Uterine smooth muscle cell (primary cell): ENCODE measurements at places on chromosomes 11 and 22. TPM values are rescaled to one million over a fixed set of nuclear protein-coding genes. Genes with fewer than 3 reads are reported as not detected.

SART1 gene
- 66.6 and 68.2 TPM in 2 replicates for total RNA-seq

TPBGL gene
- 0.11 TPM in 1 of 2 replicates, not detected in the other for total RNA-seq

MMP27 gene
- not detected in 2 replicates for total RNA-seq

NLRX1 gene
- 9.6 and 15.2 TPM in 2 replicates for total RNA-seq

SLC22A9 gene
- not detected in 2 replicates for total RNA-seq

NRGN gene
- 0.37 and 1.5 TPM in 2 replicates for total RNA-seq

RAG1 gene
- total RNA-seq: 0.37 and 0.55 TPM in 2 replicates

NCR3LG1 gene
- total RNA-seq: 9.5 and 9.7 TPM in 2 replicates

SLC2A11 gene
- 6.8 and 17.0 TPM in 2 replicates for total RNA-seq

OR2AG2 gene
- 0.12 and 0.55 TPM in 2 replicates for total RNA-seq

OR52N4 gene
- not detected in 2 replicates for total RNA-seq

SLC1A2 gene
- 6.2 and 7.7 TPM in 2 replicates for total RNA-seq

KAT5 gene
- total RNA-seq: 44.0 and 51.5 TPM in 2 replicates

LDHAL6A gene
- not detected in 2 replicates for total RNA-seq

STK33 gene
- 2.9 and 4.7 TPM in 2 replicates for total RNA-seq

YPEL4 gene
- 0.66 and 1.6 TPM in 2 replicates for total RNA-seq

SEPTIN5 gene
- 14.8 and 39.5 TPM in 2 replicates for total RNA-seq

RCOR2 gene
- total RNA-seq: 2.0 TPM in 2 replicates

UPB1 gene
- not detected in 2 replicates for total RNA-seq

NXPE2 gene
- under 0.01 and 0.11 TPM in 2 replicates for total RNA-seq
